ENCODE measurements at places on chromosomes 16 and 17.

DNA sequence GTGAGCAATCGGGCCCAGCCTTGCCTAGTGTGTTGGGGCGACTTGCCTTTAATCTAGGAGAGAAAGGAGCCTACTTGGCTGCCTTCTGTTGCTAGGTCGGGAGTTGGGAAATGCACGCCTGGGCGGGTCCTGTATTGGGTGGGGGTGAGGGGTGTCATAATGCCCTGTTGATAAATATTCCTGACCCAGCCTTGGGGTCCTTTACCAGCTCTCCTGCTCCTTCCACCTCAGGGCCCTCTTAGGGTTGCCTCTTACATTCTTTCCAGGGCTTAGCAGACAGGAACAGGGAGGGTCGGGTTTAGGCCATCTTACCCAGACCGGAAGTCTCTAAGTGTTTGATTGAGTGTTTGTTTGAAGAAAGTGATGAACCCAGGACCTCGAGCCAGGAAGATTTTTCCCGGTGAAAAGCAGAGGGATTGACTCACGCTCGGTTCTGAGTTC, 112.9 kb downstream of the SEC14L1 start:
- no peak for DNase-seq

DNA sequence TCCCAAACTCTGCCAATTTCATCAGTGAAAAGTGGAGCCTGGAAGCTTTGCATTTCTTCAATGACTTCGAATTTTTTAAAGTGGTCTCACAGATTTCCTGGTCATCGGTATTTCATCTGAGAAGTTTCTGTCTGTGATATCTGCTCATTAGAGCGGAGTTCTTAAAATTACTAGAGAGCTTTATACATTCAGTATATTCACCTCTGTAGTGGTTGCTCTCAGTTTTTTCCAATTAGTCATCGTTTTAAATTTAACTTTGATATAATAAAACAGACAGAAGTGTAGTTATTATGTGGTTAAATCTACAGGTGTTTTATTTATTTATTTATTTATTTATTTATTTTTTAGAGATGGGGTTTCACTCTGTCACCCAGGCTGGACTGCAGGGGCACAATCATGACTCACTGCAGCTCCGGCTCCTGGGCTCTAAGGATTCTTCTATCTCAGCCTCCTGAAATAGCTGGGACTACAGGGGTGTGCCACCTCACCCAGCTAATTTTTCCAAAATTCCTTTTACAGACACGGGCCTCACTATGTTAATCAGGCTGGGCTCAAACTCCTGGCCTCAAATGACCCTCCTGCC, 16.0 kb downstream of the ARHGAP17 start:
- DNase-seq: no peak

GRCh38 chr17:48997103-48997826, at the start of gene IGF2BP1:
Gene IGF2BP1 (plus strand): TSS chr17:48997385. CDS start chr17:48997746, 361 bp downstream.
- no peak for DNase-seq

- no peak for DNase-seq
These were observed 245.3 kb downstream of the BCAS3 start for GRCh38 chr17:60923000-60923399.

DNA sequence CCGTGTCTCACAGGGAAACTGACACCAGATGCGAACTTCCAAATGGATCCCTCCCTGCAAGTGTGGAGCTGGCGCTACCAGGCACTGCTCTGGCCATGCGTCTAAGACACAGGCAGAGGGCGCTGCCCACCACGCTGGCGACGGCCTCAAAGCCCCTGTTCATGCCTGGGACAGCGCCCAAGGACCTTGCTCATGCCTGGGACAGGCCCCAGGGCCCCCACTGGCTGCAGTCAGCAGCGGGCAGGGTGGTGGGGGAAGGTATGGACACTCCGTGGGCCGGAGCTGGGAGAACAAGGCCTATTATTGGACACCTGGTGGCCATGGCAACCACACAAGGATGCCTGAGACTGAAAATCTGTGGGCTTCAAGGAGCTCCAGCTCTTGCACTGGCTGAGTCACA, 8.8 kb downstream of the ZG16B start:
- DNase-seq: peak; percentile 26

DNA sequence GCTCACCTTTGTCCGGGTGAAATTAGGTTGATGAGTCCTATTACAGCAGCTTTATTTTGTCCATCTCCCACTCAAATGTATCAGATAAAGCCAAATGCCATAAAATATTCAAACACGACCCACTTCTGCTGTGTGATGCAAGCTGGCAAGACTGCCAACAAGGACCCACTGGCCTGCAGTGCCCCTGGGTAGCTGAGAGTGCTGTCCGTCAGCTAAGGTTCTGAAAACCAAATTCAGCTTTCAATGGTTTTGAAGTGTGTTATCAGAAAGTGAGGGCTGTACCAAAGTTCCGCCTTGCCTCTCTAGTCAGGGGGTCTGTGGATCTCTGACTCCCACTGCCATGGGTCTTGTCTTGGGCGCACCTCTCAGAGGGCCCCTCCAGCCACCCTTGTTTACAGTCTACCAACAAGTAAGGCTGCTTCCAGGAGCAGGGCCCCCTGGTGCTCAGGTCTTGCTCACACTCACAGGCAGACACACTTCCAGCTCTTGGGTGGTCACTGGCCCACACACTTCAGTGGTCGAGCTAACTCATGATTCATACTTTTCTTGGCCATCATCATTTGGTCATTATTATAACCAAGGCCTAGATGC, 10.5 kb upstream of the CCDC182 start:
- no peak for DNase-seq

GRCh38 chr16:62256406-62256805, 220.2 kb upstream of the CDH8 start:
- DNase-seq: no peak

- no peak for DNase-seq
These were observed 120.3 kb downstream of the AXIN2 start for GRCh38 chr17:65441053-65441605.

- no peak for DNase-seq
These were observed 53.0 kb upstream of the MEAK7 start for GRCh38 chr16:84557504-84557903.

- DNase-seq: no peak
These were observed 51.1 kb upstream of the MEAK7 start for GRCh38 chr16:84555418-84556196.

DNA sequence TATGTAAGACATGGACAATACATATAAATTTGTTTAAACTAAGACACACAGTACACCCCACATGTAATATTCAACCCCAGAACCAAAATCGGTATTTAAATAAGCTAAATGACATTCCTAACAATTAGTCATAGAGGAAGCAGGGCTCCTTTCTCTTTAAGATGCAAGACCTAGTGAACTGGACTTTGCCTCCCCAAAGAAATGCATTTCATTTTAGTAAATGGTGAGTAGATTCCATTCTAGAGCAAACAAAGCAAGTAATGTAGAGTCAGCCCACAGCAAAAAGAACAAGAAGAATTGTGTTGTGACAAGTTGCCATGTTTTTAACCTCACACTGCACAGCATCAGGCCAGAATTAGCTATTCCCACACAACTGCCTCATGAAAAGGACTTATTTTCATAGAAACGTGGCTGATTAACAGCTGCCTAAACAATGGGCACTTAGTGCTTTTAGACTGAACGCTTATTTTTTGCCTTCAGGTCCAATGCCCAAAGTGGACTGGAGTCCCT, 14.4 kb downstream of the DNAJC7 start:
- no peak for DNase-seq

DNA sequence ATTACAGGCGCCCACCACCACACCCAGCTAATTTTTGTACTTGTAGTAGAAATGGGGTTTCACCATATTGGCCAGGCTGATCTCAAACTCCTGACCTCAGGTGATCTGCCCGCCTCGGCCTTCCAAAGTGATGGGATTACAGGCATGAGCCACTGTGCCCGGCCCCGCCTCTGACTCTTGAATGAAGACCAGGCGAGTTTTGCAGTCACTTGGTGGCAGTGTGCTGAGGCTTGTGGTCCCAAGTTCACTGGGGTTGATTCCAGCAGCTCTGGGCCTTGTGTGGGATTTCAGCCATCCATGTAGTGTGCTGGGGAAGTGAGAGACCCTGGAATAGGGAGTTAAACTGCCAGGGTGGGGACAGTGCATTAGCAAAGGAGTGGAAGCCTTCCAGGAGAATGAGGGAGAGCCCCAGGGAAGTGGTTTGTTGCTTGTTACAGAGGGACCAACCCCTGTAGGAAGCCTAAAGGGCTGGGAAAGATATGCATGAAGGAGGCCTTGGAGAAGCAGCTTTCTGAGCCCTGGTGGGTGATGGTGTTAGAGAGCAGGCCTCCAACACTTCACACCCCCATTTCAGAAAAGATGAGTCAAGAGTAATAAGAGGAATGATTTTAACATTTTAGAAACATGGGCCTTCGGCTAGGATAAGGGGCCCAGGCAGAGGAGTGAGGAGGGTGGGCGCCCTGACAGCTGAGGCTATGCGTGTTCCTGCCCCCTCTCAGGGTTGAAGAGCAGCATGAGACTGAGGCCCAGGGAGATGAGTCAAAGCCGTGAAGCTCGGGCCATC, 14.5 kb downstream of the PSKH1 start:
- no peak for DNase-seq

DNA sequence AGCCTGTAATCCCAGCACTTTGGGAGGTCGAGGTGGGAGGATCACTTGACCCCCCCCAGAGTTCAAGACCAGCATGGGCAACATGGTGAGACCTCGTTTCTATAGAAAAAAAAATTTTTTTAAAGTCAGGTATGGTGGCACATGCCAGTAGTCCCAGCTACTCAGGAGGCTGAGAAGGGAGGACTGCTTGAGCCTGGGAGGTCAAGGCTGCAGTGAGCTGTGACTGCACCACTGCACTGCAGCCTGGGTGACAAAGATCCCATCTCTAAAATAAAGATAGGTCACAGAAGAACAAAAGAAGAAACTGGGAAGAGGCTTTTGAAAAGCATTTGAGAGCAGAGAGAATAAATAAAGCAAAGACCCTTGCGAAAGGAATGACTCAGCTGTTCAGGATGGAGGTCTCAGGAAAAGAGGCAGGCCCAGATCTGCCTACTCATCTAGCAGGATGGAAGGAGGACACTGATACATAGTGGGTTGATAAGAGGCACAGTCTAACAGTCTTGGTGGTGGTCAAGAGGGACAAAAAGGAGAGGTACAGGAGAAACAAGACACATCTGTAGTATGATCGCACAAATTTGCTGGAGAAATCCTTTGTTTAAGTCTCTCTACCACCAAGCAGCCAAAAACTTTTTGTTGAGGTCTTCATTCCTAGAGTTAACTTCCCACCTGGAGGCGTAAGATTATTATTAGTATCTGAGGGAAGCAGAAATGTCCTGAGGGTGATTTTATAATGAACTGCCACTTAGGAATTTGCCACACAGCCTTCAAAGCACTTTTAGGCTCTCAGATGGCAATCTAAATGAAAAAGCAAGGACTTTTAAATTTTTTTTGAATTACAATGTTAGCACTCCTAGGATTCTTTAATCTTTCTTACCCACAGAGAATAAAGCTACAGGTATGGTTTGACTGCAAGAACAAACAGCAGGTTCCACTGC, 17.6 kb downstream of the ZSWIM7 start:
- no peak for DNase-seq

- no peak for DNase-seq
These were observed 166.2 kb upstream of the RPL38 start for GRCh38 chr17:74037320-74037719.

GRCh38 chr17:29133121-29133713, 47.0 kb downstream of the MYO18A start:
- no peak for DNase-seq

GRCh38 chr17:5706577-5707210, 122.4 kb upstream of the NLRP1 start:
- DNase-seq: peak; percentile 5

DNA sequence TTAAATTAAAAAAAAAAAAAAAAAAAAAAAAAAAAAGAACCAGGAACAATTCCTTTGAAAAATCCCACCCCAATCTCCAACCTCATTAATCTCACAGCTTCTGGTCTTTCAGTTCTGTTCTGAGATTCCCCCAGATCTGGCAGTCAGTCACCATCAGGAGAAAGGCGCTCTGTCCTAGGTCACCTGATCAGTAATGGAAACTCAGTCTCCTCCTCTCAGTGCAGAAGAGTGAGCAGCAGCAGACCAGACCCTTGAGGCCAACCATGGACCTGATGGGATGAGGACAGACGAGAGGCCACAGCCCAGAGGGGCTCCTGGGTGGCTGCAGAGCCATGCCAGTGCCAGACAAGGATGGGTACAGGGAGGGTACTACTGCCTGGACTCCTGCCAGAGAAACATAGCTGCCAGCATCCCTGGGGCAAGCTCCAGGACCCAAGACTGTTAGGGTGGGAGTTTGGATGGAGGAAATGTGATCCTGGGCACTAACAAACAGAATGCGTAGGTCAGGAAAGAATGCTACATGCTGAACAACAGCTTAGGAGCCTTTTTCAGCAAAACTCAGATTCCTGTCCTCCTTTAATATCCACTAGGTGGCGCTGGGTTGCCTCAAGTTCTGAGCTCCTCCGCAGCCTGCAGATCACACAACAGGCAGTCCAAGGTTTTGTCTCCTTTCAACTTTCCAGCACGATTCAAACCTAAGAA, 28.7 kb downstream of the MPG start:
- no peak for DNase-seq

- no peak for DNase-seq
These were observed 4.3 kb downstream of the MPO start for GRCh38 chr17:58276423-58276822.

- no peak for DNase-seq
These were observed 41.1 kb upstream of the CDH13 start for GRCh38 chr16:82585675-82586074.

DNA sequence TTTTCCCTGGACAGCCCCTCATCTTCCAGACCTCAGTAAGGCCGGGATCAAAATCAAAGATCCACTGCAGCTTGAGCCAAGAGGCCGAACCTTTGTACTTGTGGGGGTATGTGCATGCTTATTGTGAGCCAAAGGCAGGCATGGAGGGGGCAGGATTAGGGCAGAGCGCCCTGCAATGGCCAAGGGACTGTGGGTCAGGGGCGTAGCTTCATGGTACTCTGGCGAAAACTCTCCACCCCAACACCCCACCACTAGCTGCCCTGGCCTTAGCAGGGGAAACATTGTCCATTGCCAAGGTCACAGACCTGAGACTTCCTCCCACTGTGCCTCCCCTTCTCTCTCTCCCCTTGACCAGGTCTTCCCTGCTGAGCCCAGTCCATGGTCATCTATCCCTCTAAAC, 90.1 kb downstream of the TMEM132E start:
- DNase-seq: no peak

- DNase-seq: no peak
These were observed 16.1 kb downstream of the WIPI1 start for GRCh38 chr17:68441070-68441770.

- DNase-seq: no peak
These were observed 608 bp upstream of the COX10 start for GRCh38 chr17:14068542-14069250.

DNA sequence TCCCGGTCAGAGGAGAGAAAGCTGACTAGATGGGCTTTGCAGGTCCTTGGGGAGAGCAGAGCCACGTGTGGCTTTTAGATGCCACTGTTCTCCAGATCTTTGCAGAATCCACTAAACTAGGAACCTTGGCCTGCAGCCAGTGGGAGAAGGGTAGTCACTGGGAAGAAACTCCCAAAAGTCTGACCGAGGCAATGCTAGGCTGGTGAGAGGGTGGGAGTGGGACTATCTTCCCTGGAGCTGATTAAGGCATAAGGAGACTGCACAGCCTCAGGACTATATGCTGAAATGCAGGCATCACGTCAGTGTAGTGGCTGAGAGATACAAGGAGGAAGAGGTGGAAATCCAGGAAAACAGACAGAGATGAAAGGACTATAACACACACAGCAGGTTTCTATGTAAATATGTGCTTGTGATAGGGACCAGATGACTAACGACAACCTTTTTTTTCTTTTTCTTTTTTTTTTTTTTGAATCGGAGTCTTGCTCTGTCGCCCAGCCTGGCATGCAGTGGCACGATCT, 2.2 kb upstream of the GSDMA start:
- no peak for DNase-seq

GRCh38 chr16:13298666-13299065, 397.3 kb downstream of the SHISA9 start:
- no peak for DNase-seq

GRCh38 chr16:66008136-66008535, 358.4 kb upstream of the CDH5 start:
- no peak for DNase-seq
